ENCODE measurements at places on chromosomes 12 and 14. TPM values are rescaled to one million over a fixed set of nuclear protein-coding genes. Genes with fewer than 3 reads are reported as not detected.

- no peak for DNase-seq
These were observed 97.3 kb downstream of the TRHDE start for GRCh38 chr12:72369423-72369959.

DNA sequence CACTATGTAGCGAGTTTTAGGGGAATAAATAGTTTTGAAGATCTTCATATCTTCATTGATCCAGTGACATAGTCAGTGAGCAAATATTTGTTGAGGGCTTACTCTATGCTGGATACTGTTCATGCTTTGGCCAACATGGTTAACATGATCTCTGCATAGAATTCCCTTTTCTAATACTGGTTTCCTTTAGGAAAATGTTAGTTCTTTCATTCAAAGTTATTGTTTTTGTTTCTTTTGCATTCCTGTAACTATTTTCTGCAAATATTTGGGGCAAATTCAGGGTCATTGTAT is 226.5 kb downstream of the C12orf50 start:
- no peak for DNase-seq

- no peak for DNase-seq
These were observed 102.7 kb upstream of the PLEKHA5 start for GRCh38 chr12:19026614-19027488.

- no peak for DNase-seq
These were observed 170.9 kb upstream of the LMNTD1 start for GRCh38 chr12:25723921-25724491.

- no peak for DNase-seq
These were observed 691.8 kb downstream of the BCL11B start for GRCh38 chr14:98580131-98580678.

DNA sequence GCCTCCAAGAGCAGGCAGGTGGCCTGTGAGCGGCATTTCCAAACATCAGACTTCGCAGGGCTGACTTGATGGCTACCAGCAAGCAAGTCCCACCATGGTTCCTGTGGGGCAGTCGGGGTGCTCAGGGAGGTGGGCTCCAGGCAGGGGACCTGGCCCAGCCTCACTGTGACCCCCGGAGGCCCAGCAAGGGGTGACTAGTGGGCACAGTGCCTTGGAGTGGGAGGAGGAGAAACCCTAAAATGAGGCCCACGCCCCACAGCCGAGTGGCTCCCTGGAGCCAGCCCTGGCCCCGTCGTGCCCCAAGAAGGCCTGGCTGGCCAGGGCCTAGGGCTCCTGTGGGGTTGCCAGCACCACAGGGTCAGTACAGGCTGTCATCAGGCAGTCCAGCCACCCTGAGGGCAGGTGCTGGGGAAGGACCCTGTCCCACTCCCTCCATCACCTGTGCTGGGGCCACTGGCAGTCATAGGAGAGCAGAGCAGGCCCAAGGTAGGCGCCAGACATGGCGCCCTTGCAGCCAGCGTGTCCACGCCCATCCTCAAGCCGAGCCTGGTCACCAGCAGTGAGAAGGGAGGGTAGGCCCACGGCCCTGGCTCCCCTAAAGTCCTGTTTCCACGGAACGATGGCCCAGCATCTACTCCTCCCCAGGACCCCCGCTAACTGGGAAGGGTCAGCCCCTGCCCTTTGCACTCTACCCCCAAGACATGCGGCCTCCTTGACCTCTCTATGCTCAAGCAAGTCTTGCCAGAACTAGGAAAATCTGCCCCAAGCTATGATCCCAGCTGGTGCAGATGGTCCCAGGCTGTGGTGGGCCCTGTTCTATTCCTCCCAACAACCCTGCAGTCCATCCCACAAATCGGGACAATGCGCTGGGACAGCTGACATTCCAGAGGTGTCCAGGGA is 144.2 kb upstream of the C14orf180 start:
- no peak for DNase-seq

DNA sequence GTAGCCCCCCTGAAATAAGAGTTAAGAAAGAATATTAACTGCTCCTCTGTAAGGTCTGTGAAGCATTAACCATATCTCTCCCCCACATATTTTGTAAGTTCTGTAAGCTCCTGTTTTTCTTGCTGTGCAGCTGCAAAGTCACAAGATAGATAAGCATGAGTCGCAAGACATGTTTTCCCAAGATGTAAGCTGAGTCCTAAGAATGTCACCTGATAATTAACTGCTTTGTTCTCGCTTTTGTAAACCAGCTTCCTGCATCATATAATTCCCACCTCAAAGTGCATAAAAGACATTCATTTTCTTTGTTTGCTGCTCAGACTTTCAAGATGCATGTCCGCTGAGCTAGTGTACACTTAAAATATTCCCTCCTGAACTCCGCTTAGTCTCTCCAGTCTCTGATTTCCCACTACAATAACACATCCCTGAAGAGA is 27.0 kb upstream of the PHC1 start:
- DNase-seq = no peak

DNA sequence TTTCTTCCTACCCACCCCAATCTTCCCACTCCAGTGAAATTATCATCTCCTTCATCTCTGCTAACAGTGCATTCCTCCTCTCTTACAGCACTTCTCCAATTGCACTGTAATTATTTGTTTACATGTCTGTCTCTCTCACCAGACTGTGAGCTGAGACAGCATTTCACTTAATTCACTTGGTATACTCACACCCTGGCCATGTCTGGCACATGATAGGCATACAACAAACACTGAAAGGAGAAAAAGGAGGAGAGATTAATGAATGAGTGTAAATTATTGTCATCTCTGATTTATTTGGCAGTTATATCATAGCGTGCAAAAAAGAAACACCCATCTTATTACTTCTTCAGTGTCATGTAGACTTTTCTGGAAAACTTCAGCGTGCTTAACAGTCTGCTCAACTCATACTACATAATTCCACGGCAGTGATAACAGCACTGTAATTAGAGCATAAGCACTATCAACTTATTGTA is 452.3 kb downstream of the ADAMTS20 start:
- DNase-seq = no peak

DNA sequence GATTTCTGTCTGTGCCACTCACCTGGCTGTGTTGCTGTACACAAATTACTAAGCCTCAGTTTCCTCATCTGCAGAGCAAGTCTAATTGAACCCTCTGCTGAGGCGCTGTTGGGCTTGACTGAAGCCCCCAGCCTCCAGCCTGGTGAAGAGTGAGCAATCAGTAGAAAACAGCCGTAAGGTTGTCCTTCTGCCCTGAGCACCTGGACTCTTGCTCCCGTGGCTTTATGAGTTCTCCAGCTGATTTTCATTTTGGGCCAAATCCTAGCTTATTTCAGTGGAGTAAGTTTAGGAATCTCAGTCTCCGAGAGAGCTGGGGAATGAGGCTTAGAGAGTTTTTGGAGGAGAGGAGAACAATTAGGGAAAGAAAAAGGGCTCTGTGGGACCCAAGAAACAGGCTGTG is 133.9 kb upstream of the EVL start:
- DNase-seq = no peak

- no peak for DNase-seq
These were observed 54.9 kb upstream of the GPR68 start for GRCh38 chr14:91299121-91300115.

DNA sequence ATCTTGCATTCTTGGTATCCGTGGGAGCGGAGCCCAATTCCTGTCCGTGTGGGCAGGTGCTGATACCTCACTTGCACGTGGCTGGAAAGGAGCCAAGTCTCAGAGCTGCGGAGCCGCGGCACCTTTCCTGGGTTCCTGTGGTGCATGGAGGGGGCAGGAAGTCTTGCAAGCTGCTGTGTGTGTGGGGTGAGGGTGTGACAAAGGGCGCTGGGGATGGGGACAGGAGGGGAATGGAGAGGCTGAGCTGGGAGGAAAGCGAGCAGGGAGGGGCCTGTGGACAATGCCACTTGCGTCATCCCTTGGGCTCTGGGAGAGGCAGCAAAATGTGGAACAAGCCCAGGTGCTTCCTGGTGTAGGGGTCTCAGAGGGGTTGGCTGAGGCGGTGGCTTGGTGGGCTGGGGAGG is 86.7 kb downstream of the CALM1 start:
- DNase-seq = no peak

DNA sequence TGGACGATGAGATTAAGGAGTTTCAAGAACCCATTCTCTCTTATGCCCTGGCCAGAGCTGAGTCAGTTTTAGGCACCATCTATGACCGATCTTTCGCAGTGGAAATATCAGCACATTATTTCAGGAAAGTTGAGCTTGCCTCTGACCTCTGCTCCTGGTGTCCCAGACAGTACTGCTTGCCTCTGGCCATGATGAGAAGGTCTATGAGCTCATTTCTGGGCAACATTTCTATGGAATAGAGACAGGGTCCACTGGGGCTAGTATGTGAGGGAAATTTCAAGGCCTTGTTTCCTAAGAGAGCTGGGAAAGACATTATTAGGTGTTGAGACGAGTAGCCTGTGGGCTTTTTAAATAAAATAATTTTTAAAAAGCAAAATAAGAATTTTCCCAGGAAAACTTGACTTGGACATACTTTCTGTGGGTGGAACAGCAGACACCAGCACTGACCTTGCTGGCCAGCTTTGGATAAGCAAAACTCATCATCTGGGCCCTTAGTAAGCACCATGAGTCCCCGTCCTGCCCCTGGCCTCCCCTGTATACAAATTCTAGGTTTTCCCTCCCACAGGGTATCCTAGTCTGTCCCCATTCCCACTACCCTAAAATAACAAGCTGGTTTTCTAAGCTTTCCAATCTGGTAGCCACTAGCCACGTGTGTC is 43.4 kb downstream of the DIO2 start:
- no peak for DNase-seq

- no peak for DNase-seq
These were observed 34.7 kb downstream of the SPTB start for GRCh38 chr14:64844969-64845536.

Gene PRORP
- polyA plus RNA-seq = 50.9 TPM

Gene NID2
- 0.43 TPM for polyA plus RNA-seq
